ENCODE measurements at places on chromosomes 16 and 17. TPM values are rescaled to one million over a fixed set of nuclear protein-coding genes. Genes with fewer than 3 reads are reported as not detected.

The SCGB1C2 gene
- not detected for total RNA-seq

The DNAI2 gene
- 0.22 TPM for total RNA-seq

The WFIKKN1 gene
- total RNA-seq = 0.69 TPM

The GSE1 gene
- total RNA-seq = 92.8 TPM

The PPP1R27 gene
- total RNA-seq = not detected

The GINS3 gene
- 2.6 TPM for total RNA-seq

The TELO2 gene
- total RNA-seq = 37.4 TPM

The MLYCD gene
- 8.8 TPM for total RNA-seq

The TBC1D3C gene
- not detected for total RNA-seq

The PLA2G10 gene
- not detected for total RNA-seq

The TLCD2 gene
- total RNA-seq = 6.2 TPM

The FAM117A gene
- 12.9 TPM for total RNA-seq

The CHST4 gene
- not detected for total RNA-seq

The MYH11 gene
- 175 TPM for total RNA-seq

The SLC16A13 gene
- total RNA-seq = 6.5 TPM

The CALB2 gene
- 1.4 TPM for total RNA-seq

The OTOP2 gene
- total RNA-seq = not detected

The TAF15 gene
- total RNA-seq = 149 TPM

The SLC6A4 gene
- total RNA-seq = 0.94 TPM

The KRT12 gene
- not detected for total RNA-seq

The MARVELD3 gene
- total RNA-seq = 10.3 TPM

The NPIPA3 gene
- total RNA-seq = 0.69 TPM

The GCGR gene
- 9.3 TPM for total RNA-seq

The UNC13D gene
- total RNA-seq = 26.1 TPM

The STAT5A gene
- 47.9 TPM for total RNA-seq

The ACSM5 gene
- total RNA-seq = 8.6 TPM

The MAF gene
- total RNA-seq = 70.1 TPM

The CLN3 gene
- 35.0 TPM for total RNA-seq

The CA5A gene
- total RNA-seq = not detected

The ATP2C2 gene
- 2.2 TPM for total RNA-seq

The VWA3A gene
- 0.76 TPM for total RNA-seq

The CACNA1H gene
- 20.6 TPM for total RNA-seq

The PRCD gene
- total RNA-seq = 2.2 TPM

The ZNF785 gene
- 18.5 TPM for total RNA-seq

The NPIPA8 gene
- 4.8 TPM for total RNA-seq

The BAHCC1 gene
- total RNA-seq = 20.5 TPM

The BIRC5 gene
- 1.7 TPM for total RNA-seq

The CBLN1 gene
- 0.25 TPM for total RNA-seq

The TBC1D3B gene
- 7.7 TPM for total RNA-seq

Measured in kidney (tissue), 22 donors.